ENCODE measurements at places on chromosomes 2 and 18.

- DNase-seq: no peak
These were observed 726.6 kb upstream of the FANCL start for GRCh38 chr2:58967736-58968135.

DNA sequence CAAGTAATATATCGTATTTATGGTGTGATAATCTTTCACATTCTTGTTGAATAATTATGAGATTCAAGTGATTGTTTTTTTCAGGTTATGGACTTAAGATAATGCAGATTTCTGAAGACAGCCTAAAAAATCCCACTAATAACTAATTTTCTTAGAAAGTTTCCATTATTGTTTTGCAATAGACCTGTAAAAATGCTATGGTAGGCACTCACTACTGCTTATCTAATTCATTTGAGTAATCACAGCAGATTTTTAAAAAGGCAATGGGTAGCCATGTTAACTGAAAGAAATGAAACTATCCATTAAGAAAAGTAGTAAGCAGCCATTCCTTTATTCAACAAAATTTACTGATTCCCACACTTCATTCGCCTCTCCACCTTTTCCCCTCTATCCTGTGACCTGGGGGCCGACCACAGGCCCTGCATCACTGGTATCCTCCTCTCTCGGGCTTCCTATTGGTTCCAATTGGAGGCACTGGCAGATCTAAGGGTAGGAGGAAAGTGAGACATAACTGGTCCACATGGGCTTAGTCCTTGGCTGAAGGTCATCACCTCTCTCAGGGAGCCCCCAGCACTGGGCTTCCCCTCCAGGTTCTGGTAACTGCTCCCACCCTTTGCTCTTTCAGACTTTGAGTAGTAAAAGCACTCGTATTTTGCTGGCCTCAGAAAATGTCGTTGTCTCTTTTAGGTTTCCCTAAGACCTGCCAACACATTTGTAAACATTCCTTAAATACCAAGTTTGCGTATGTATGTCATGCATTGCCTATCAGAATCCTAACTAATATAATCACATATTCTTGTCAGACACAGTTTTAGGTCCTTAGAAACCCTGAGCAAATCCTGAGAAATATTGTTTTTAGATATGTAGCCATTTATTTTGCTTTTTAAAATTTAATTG lies 18.5 kb downstream of the RBMS1 start:
- DNase-seq: no peak

GRCh38 chr2:196535742-196536141 lies 103.8 kb upstream of the CCDC150 start:
- no peak for DNase-seq

DNA sequence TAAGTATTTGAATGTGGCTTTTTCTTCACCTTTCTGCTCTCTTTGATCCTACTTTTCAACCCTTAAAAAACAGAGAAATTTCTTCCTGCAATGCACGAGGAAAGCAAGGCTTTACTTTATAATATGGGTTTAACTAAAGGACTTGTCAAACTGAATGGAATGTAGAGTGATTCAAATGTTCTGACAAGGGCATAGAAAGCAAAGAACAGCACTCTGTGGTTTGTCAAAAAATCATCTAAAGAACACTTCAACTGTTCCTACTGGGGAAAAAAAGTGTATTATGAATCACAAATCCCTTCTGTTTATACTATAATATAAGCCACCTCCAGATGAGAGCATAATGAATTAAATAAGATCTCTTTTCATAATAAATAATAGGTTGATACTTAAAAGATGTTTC lies 45.0 kb upstream of the RIT2 start:
- DNase-seq: no peak

- DNase-seq: no peak
These were observed 987.2 kb upstream of the CDH2 start for GRCh38 chr18:29164020-29164706.

DNA sequence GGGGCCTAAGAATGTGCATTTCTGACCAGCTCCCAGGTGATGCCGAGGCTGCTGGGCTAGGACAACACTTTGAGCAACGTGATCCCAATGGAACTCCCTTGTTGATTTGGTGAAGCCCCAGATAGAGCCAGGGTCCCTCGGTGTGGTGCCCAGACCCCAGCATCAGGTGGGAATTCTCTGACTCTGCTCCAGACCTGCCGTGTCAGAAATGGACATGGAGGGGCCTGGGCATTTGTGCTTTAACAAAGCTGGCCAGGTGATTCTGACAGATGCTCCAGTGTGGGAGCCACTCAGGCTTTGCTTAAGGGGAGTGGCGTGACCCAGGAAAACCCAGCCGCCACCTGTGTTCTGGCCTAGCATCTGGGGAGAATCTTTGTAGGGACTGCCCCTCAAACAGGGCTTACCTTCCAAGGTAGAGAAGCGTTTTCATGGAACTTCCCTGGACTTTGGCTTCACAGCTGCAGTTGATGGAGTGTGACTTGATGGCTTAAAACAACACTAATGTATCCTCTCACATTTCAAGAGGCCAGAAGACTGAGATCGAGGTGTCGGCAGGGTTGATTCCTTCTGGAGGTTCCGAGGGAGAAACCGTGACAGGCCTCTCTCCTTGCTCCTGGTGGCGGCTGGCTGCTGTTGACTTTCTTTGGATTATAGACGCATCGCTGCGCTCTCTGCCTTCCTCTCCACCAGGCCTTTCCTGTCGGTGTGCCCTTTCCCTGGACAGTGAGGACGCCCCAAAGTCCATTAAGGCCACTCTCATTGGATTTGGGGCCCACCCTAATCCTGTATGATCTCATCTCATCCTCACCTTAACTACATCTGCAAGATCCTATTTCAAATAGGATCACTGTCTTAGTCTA lies 57.0 kb upstream of the HDAC4 start:
- no peak for DNase-seq

DNA sequence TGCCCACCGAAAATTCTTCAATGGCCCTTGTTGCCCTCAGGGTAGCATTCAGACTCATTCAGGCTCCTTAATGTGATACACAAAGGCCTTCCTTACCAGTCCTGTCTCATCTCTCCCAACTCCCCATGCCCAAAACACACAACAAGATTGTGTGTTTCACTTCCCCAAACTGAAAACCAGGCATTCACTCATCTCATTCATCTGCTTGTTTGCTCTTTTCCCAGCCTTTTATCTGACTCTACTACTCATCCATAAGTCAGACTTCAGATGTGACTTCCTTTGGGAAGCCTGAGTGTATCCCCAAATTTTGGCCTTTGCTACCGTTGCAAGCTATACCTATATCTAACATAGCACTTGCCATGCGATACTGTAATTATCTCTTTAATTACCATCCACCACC lies 9.7 kb upstream of the SLC39A10 start:
- DNase-seq: no peak

- DNase-seq: no peak
These were observed 49.1 kb upstream of the SLC14A2 start for GRCh38 chr18:45566025-45566740.

- no peak for DNase-seq
These were observed 143.0 kb upstream of the SLC1A4 start for GRCh38 chr2:64846177-64846576.

DNA sequence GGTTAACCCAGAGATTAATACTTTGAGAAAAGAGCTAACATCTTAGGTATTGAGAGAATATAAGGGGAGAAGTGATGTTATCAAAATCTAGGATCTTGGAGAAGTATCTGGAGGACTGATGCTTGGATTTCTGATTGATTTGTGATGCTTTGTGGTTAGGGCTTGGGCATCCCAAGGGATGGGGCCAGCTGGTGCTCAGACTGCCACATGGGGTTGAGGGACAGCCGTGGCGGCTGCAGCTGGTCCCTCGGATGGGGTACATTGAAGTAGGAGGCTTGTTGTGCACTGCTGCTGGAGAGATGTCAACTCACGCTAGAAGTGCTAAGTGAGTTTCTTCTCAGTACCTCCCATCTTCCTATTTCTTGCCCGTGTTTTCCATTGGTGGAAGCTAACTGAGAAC lies 22.4 kb downstream of the HRH4 start:
- no peak for DNase-seq

All from esophagus squamous epithelium (tissue), 5 donors.